ENCODE measurements at places on chromosomes 2 and 18. TPM values are rescaled to one million over a fixed set of nuclear protein-coding genes. Genes with fewer than 3 reads are reported as not detected.

DNA sequence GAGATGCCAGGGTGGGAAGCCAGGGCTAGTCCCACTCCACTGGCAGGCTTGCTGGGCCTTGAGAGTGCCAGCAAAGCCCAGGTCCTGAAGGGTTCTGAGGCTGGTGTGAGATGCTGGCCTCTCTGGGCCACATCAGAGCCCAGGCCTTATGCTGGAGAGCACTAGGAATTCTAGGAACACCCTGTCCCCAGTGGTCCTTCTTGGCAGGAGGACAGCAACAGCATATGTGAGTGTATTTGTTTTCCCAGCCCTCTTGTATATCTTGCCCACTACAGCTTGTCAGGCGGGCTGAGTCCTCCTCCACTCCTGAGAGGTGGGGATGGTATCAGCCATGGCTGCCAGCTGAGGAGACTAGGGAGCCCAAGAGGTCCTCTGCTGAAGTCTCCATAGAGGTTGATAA lies 327.0 kb downstream of the PDE11A start:
- no peak for DNase-seq

INO80B gene
- 28.5 TPM for total RNA-seq

KIAA2012 gene
- total RNA-seq: 0.15 TPM

DNA sequence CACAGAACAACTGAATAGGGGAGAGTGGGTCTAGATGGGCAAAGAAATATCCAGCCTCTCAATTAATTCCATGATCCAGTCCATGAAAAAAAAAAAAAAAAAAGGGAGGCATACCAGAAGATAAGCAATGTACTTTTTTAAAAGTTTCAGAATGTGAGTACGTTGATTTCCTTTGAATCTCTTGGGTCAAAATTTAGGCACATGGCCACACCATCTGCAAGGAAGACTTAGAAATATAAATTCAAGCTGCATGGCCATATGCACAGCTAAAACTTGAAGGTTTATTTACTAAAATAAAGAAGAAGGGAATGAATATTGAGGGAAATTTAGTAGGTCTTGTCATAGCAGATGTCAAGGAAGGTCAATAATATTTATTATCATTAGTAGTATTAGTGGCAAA lies 286.5 kb upstream of the CDH7 start:
- no peak for DNase-seq

FEV gene
- total RNA-seq: not detected

FAP gene
- total RNA-seq: 10.5 TPM

ATG9A gene
- total RNA-seq: 42.0 TPM

DNA sequence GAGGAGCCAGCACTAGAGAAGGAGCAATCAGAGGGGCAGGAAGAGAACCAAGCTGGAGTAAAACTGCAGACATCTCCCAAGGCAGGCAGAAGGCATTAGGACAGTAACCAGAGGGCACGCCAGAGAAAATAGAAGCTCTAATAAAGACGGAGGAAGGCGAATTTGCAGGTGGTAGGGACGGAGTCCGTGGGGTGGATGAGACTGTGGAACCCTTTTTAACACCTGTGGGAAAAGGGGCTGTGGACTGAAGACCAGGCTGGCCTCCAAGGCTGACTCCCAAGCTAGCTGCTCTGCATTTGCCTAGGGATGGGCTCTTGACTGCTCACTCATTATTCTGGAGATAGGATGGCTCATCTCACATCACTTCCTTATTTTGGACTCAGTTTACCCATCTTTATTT lies 49.5 kb downstream of the SLC4A1AP start:
- no peak for DNase-seq

HOXD4 gene
- total RNA-seq: 16.5 TPM

DNA sequence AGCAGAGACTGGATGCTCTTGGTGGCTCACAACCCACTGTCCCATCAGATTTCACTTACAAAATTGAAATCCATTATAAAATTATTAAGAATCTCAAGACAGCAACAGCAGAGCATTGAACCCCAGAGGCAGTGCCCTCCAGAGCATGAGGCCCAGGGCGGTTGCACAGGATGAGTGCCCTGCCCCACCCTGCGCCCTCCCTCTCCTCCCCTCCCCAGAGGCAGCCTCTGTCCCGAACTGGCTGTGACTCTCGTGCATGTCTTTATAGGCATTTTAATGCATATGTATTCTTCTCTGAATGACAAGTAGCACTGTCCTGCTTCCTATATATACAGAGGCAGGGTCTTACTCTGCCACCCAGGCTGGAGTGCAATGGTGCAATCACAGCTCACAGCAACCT lies 10.4 kb downstream of the MFSD2B start:
- DNase-seq: no peak

DNA sequence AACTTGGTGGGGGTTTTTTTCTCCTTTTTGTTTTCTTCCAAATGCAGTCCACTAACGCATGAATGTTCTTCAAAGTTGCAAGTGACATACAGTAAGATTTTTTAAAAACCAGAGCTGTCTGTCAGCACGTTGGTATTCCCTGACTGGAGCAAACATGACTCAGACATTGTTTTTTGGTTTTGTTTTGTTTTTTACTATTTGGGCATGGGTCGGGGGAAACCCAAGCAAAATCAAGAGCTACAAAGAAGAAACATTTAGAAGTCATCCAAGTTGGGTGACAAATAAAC lies 726 bp upstream of the CCDC88A start:
- DNase-seq: no peak

DNA sequence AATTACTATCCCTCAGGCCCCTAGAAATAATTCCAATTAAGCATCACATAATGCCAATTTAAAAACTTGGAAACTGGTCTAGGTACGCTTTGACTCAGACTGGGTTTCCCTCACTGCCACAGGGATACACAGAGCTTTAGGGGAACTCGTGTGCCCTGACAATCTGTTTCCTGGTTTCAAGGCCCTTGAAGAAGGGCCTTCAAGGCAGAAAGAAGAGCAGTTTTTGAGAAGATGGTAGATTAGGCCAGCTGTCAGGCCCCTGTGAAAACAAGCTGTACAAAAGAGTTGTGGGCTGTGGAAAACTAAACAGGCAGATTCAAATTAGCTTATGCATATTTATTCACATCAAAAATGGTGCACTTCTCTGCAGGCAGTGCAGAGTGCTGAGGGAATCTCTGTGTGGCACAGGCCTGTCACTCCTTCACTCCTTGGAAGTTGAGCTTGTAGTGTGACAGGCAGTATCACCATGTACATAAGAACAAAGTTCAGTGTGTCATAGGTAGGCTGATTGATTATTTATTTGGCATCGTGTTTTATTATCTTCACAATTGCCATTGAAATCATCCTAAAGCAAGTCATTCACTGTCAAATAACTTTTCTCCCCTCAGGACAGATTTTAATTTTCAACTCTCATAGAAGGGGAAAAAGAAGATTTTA lies 614.4 kb upstream of the GYPC start:
- no peak for DNase-seq

DNA sequence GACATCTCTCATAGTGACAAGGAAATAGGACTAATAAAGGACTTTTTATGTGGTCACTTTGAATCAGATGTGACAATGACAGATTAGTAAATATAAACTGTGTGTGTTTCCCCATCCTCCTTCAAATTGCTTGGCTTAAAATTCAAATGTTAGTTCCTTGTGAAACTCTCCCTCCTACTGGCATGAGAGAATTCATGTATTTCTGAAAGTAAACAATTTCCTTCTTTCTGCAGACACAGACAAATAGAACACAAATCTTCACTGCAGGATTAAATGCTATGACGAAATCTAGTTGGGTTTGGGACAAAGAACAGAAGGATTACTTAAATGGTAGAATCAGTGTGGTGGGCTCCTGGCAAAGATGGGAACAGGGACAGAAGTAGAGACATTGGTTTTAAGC lies 328.7 kb upstream of the FAM98A start:
- DNase-seq: no peak

DNA sequence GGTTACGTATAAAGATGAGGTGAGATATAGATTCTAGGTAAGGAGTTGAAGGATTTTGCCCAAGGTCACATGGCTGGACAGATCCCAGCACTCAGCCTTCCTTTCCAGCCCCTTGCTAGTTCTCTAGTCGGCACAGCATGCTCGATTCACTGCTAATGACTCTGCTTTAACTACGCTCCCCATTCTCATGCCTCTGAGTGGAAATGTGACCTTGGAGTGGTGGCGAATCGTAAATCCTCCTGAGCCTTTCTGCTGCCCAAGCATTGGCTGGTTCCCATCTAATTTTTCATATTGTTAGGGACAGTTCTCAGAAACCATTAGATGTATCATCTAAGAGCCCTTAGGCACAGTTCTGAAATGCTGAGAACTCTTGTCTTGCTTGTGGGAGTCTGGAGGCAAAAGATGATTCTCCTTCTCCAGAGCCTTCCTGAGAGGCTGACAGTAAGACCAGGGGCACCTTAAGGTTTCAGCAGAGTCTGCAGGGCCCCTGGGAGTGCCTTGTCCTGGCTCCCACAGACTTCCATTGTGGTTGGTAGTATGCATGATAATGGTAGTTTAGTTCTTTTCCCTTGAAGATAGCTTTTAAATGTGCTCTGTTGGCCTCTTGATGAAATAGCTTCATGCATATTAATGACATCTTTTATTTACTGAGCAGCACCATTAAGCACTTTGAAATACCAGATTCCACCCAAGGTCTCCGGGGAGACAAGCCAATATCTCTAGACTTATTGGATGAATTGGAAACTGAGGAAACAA lies 377.8 kb upstream of the SLC14A2 start:
- DNase-seq: no peak

DNA sequence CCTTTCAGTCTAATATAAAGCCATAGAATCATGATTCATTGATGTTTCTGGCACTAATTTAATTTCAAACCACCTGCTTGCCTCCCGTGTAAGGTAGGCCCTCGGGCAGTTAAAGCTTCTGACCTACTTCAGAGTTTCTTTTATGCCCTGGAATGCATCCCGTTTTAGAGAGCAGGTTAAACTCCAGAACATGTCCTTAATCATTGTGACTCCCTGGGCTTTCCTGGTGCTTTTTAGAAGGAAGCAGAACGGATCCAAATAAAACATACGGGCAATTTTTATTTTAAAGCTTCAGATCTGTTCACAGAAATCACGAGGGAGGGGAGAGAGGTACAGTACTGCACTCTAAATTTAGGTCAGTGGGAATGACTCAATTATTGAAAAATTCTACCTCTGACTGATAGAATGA lies 134.8 kb downstream of the GCA start:
- DNase-seq: no peak

DNA sequence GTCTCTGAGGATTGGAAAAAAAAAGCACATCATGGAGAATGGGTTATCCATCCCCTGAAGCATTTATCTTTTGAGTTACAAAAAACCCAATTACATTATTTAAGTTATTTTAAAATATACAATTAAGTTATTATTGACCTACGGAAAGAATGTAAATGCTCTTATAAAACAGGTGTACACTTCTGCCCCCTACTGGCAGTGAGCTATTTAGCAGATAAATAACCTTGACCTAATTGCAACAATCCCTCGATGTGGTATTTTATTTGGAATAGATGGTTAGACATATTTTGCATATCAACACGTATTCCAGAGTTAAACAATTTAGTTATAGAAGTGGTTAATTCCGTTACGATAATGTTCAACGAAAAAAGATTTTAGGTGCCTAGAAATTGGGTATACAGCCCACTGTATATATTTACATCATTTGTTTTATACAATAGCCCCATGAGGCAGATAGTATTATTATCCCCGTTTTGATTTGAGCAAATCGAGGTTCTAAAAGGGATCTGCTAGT lies 9.1 kb upstream of the DAW1 start:
- DNase-seq: no peak

GRCh38 chr2:10260130-10260529 lies 42.6 kb upstream of the HPCAL1 start:
- DNase-seq: no peak

DNA sequence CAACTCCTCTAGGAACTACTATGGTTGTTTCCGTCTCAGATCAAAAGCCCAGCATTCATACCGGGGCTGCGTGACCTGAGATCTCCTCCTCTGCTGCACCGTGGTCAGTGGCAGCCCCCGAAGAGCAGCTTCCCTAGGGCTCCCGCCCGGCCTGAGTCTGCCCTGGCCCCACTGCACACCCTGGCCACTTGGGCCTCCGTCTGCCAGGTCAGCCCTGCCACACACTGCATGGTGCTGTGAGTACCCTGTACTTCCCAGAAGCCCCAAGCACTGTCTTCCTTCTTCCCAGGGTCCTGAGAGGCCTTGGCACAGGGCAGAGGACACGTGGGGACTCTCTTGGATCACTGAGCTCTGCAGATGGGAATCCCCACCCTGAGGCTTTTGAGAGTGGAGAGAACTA lies 81.5 kb upstream of the GPC1 start:
- no peak for DNase-seq

TMEM163 gene
- total RNA-seq: not detected

DNA sequence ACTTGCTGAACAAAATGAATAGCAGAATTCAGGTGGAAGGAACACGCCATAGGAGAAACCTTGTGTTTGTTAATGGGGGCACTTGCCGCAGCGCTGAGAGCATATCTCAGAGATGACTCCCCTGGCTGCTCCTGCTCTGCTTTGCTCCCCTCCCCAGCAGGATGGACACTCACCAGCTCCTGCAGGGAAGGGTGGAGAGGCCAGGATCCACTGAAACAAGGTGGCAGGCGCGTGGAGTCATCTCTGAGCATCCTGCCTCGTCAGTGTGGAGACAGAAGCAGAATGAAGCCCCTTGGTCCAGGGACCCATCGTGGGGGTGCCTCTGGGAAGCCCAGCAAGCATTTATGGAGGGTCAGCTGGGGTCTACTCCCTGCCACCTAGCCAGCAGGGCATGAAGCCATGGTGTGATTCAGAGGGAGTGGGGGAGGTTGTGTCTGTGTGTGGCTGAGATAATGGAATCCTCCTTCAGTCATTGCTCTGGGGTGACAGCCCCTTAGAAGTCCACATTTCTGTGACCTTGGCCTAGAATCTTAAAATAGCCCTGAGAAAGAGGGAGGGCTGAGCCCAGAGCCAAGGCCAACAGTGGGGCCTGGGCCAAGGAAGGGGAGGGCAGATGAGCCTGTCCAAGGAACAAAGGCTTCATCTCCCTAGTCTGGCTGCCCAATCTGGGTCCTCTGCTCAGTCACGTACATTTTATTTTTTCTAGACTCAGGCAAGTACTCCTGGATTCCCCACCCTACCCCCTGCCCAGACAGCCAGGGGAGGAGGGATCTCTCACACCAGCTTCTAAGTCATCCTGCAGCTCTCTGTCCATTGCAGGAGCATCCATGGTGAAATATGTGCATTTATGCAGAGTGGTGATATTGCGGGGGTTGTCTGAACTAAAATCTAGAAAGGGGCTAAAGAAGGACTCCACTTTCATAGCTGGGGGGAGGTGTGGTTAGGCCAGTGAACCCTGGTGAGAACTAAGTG lies 215.4 kb downstream of the ZBTB7C start:
- peak; percentile 61 for DNase-seq

ZDBF2 gene
- total RNA-seq: 27.9 TPM
